ENCODE measurements at places on chromosomes 2 and 18.

DNA sequence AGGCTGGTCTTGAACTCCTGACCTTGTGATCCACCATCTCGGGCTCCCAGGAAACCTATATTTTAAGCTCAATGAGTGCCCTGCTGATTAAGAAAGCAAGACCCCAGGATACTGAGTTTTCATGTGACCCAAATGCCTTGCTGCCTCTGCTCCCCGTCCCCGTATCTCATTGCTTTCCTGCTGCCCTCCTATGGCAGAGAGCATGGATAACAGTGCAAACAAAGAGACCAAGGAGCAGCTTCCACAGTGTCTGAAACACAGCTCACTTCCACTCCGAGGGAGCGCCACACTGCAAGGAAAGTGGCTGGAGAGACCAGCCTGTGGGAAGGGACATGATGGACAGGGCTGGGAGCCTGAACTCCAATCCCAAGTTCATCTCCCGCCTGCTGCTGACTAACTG lies 246.8 kb downstream of the TMEM182 start:
- DNase-seq, result no peak

GRCh38 chr18:64234321-64234720 lies 85.4 kb upstream of the LINC00305 start:
- no peak for DNase-seq

GRCh38 chr2:43934567-43934966 lies 61.2 kb downstream of the LRPPRC start:
- no peak for DNase-seq

- no peak for DNase-seq
Observed at GRCh38 chr2:57562495-57562894, 484.1 kb upstream of the VRK2 start.

- DNase-seq, result no peak
Observed at GRCh38 chr2:206112108-206112507, 26.1 kb upstream of the INO80D start.

DNA sequence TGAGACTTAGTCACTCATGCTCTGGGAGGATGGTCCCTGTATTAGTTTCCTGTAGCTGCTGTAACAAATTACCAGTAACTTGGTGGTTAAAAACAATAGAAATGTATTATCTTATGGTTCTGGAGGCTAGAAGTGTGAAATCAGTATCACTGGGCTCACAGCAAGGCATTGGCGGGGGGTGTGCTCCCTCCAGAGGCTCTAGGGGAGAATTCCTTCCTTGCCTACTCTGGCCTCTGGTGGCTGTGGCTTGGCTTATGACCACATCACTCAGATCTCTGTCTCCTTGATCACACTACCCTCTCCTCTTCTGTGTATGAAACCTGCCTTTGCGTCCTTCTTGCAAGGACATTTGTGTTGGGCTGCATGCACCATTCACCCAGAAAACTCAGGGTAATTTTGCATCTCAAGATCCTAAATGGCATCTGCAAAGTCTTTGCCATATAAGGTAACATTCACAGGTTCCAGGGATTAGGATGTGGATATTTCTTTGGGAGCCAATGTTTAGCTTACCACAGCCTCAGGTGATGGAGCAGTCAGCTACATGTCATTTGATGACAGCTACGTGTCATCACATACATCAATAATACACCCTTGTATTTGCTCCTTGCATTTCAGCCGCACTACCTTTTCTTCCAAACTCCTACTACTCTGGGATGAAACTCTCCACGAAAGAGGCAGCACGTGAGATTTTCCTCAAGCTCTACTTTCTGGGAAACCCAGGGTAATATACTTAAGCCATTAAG lies 49.6 kb upstream of the POU3F3 start:
- DNase-seq, result no peak

DNA sequence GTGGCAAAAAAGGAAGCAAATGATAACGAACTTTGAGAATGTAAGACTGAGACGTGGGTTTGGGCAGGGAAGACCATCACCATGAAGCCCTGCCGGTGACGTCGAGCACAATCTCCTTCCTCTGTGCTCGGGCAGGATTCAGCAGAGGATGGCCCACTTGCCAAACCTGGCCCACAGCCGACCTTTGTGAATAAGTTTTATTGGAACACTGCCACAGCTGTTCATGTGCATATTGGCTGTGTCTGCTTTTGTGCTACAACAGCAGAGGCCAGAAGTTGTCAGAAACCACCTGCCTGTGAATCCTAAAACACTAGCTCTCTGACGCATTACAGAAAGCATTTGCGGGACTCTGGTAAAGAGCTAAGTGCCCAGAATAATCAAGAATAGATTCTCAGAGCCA lies 223.9 kb downstream of the MYT1L start:
- DNase-seq, result no peak

DNA sequence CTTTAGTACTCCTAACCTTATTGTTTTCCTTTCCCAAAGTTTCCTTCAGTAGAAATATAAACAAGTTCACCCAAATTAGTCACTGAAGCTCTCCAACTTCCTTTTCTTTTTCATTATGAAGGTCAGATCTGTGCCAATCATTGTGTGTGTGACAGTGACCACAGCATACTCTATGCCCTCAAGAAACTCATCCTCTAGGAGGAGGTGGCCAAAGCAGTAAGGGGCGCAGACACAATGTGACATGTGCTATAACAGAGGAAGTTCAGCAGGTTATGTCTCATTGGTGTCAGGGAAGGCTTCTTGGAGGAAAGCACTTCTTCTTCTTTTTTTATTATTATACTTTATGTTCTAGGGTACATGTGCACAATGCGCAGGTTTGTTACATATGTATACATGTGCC lies 60.0 kb upstream of the PSME4 start:
- DNase-seq, result no peak

- DNase-seq, result no peak
Observed at GRCh38 chr2:202270487-202270886, 4.9 kb downstream of the NOP58 start.

- DNase-seq, result no peak
Observed at GRCh38 chr18:43596105-43596712, 318.9 kb upstream of the SYT4 start.

DNA sequence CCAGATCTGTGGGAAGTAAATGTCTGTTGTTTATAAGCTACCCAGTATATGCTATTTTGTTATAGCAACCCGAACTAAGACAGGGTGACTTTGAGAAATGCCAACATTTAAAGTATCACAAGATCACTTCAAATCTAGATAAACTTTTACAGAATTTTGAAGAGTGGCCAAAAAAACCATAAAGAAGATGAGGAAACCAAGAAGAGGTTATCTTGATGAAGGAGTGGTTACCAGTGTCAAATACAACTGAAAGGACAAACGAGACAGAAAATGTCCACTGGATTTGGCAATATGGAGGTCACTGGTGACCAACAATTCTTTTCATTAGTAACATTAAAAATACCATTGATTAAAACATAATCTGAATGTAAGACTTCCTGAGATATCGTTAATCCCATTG lies 235.7 kb downstream of the DYM start:
- DNase-seq, result no peak

GRCh38 chr2:28134262-28134812 lies 243.8 kb downstream of the BABAM2 start:
- DNase-seq, result peak; percentile 72

GRCh38 chr2:8435608-8436007 lies 246.2 kb upstream of the ID2 start:
- no peak for DNase-seq

DNA sequence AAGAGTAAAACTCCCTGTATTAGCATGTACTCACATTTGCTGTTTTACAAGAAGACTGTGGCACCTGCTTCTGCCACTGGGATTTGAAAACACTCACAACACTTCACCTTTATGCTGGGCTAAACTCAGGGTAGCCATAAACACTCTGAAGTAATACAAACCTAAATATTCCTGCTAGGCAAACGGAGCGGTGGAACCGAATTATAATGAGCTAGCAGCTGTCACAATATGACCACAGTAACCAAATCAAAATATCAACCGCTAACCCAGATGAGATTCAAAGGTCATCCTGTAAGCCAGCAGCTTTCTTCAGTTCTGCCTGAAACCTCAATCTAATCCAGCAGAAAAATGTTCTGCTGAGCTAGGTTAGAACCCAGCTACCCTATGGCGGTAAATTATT lies 132.1 kb downstream of the TCF4 start:
- DNase-seq, result no peak

DNA sequence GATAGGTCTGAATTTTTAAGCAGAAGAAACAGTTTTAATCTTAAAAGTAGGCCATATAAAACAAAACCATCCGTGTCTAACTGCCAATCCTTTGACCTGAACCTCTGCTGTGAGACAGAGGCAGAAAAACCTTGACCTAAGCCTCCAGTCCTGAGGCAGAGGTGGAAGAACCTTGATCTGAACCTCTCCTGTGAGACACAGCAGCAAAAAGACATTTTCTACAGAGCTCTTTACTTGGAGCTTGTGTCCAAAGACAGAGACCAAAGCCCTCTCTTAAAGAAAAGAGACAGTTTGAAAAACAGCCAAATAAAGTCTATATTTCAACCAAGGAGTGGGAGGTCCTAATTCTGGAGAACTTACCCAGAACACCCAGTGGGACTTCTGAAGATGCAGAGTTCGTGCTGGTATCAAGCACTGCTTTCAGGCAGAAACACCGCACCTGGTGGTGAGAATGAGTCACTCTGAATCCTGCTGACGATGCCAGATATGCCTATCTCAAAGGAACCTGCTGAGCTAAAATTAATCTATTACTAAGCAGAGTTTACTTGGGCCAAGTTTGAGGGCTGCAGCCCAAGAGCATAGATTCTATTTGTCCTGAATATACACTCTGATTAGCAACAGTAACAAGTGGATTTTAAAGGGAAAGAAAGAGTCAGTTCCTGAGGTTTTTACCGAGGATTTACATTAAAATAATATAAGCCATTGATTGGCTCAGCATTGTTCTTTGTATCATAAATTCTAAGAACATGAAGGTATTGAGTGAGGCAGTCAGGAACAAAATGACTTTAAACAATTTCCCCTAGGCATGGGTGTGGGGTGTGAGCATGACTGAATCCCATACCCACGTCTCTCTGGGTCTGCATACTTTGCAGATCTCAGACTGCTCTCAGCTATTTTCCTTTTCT lies 806.4 kb downstream of the TRIB2 start:
- peak; percentile 31 for DNase-seq

- DNase-seq, result no peak
Observed at GRCh38 chr2:203797712-203798111, 69.9 kb upstream of the CTLA4 start.

- DNase-seq, result no peak
Observed at GRCh38 chr18:136433-136832, 21.9 kb upstream of the USP14 start.

DNA sequence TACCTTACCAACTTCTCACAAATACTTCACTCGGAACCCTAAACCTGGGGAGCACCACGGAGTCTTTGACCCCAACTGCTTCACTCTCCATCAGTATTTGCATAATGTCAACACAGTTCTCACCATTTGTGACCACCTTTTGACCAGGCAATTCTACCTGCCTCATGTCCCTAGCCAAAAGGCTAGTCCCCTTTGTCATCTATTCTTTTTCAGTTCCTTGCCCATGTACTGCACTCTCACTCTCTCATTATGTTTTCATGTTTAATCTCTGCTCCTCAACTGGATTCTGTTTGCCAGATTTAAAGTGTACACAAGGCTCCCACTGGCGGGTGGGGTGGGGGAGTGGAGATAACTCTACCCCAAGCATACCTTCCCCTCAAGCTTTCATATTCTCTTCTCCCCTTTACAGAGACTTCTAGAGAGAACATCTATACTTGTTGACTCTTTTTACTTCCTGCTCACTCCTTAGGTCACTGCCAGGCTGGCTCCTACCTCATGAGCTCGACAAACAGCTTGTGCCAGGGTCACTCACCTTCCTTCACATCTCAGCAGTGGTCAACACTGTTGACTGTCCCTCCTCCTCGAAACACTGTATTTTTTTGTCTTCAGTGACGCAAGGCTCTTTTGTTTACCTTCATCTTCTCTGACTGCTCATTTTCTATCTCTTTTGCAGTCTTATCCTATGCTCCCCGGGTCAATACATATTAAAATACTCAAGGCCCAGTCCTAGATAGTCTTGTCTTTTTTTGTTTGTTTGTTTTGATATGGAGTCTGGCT lies 88.7 kb upstream of the MAP4K3 start:
- no peak for DNase-seq

- no peak for DNase-seq
Observed at GRCh38 chr2:126896471-126896870, 2.2 kb upstream of the TEX51 start.

DNA sequence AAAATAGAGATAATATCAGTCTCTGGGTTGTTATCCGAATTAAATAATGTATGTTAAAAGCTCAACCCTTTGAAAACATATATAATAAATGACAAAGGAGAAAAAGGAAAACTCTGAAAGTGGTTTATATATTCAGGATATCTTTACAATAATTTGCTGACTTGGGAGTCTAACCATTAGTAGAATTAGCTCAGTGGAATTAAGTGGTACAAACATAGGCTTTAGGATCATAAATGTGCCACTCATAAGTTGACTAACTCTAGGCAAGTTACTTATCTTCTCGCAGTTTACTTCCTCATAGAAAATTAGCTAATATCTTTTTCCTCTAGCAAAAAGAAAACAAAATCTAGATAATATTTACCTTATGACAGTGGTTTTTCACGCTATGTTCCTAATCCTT lies 44.6 kb downstream of the HEATR5B start:
- no peak for DNase-seq

- no peak for DNase-seq
Observed at GRCh38 chr18:25137197-25137472, 214.8 kb downstream of the ZNF521 start.

DNA sequence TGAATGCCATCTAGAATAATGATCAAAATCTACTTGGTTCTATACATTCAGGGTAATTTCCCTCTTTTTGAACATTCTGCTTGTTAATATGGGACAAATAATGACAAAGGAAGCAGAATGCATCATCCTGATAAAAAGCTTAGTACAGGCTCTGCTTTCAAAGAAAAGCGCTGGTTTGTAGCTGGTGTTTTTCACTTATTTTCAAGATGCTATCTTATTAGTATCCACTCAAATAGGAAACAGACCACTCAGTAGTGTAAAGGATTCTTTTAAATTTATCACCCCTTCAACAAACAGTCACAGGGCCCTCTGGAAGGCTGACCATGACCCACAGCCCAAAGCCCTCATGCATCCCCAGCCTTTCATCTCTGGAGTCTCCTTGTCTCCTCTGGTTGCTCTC lies 18.0 kb upstream of the AFF3 start:
- no peak for DNase-seq

DNA sequence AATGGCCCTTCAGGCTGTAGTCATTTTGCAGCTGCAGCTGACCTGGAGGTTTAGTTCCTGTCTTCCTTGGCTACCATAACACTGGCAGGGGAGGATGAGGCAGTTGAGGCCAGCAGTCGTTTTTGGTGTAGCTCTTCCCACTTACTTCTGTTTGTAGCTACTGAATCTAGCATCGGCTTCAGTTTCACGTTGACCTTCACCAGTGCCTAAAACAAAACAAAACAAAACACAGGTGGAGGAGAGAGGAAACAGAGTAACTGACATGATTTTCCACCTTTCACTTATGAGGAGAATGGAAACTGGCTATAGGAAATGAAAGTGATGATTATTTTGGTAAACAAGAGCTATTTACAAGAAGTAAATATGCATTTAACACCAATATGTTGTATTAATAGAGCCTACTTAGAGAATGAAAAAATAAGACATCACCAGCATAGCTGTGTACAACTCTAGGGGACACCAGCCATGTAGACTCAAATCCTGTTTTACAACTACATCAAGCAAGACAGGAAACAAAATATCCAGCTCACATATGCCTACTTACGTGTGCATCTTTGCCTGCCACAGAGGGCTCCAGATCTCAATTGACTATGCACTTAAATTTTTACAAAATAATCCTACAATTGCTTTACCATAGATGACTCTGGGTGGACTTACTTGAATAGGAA lies 236.9 kb downstream of the AGPS start:
- no peak for DNase-seq

GRCh38 chr2:102356381-102356712 lies 751 bp downstream of the IL18R1 start:
- no peak for DNase-seq
